Common myeloid progenitor, CD34-positive (primary cell): ENCODE measurements at places on chromosomes 16 and 17.

GRCh38 chr16:28110479-28110878 lies 47.0 kb upstream of the GSG1L start:
- peaks cover 28% of the 10 kb centered on the region for H3K4me1 ChIP-seq
- DNase-seq: peak; percentile 93
- H3K36me3 ChIP-seq: peaks cover 16% of the 10 kb centered on the region
- H3K27me3 ChIP-seq: no peaks in the 10 kb centered on the region

- no peak for DNase-seq
- no peaks in the 10 kb centered on the region for H3K36me3 ChIP-seq
- no peaks in the 10 kb centered on the region for H3K4me1 ChIP-seq
Observed at GRCh38 chr17:74006371-74006770, 197.1 kb upstream of the RPL38 start.

GRCh38 chr17:7323731-7324437 lies 5.3 kb downstream of the NEURL4 start:
- H3K27me3 ChIP-seq: no peaks in the 10 kb centered on the region
- H3K27ac ChIP-seq: no peak overlapping the region
- peak; percentile 31 for DNase-seq

DNA sequence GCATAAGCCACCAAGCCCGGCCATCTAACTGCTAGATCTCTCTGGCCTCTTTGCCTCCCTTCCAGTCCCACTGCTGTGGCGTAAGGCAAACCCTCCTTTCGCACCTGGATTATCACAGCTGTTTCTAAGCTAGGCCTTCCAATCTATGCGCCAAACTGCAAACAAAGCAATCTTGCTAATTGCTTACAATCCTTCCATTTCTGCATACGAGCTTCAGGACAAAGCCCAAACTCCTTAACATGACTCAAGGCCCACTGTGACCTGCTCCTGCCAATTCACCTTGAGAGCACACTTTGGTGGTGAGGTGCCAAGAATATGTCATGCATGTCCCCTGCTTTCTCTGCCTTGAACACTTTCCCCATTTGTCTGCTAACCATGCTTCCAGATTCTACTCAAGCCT lies 6.0 kb upstream of the ARL5C start:
- DNase-seq: no peak
- H3K4me1 ChIP-seq: peaks cover 9% of the 10 kb centered on the region
- no peaks in the 10 kb centered on the region for H3K27me3 ChIP-seq
- no peak overlapping the region for H3K4me3 ChIP-seq
- no peaks in the 10 kb centered on the region for H3K36me3 ChIP-seq

DNA sequence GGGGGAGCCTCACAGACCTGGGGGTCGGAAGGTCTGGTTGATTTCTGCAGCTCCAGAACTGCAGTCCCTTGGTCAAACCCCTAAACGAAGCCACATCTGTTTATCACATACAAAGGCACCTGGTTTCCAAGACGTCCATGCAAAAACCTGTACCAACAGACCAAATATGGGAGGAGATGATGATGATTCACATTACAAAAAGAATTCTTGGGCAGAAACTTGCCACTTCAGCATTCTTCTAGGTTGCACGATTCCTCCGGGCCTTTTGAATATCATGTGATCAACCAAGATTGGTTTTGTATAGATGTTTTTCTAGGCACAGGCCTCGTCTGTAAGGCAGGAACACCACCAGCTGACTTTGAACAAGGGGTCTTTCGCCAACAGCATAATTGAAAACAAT lies 466.3 kb downstream of the SOX9 start:
- no peak overlapping the region for H3K4me3 ChIP-seq
- no peak overlapping the region for H3K27ac ChIP-seq
- no peaks in the 10 kb centered on the region for H3K27me3 ChIP-seq
- DNase-seq: no peak
- peaks cover 23% of the 10 kb centered on the region for H3K4me1 ChIP-seq
- H3K36me3 ChIP-seq: no peaks in the 10 kb centered on the region

DNA sequence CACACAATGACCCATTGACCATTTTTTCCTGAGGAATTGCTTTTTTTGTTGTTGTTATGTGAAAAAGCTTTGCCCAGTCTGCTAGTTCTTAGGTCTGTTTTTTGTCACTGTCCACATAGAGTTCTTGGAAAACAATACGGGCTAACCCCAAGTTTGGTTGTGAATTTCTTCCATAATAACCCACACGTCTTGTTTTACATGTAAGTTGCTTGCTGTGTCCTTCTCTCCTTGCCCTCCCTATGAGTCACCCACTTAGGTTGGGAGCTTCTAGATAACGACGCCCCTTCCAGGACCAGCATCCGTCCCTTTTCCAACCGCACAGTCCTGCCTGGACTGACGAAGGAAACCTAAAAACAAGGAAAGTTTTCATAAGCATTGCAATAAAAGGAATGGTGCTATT lies 175.3 kb upstream of the HS3ST3A1 start:
- H3K27ac ChIP-seq: no peak overlapping the region
- H3K27me3 ChIP-seq: no peaks in the 10 kb centered on the region
- no peak for DNase-seq
- H3K36me3 ChIP-seq: no peaks in the 10 kb centered on the region
- no peaks in the 10 kb centered on the region for H3K4me1 ChIP-seq

- H3K27ac ChIP-seq: no peak overlapping the region
- no peak overlapping the region for H3K4me3 ChIP-seq
- H3K36me3 ChIP-seq: no peaks in the 10 kb centered on the region
Observed at GRCh38 chr16:55091871-55092230, 161.2 kb downstream of the IRX5 start.

DNA sequence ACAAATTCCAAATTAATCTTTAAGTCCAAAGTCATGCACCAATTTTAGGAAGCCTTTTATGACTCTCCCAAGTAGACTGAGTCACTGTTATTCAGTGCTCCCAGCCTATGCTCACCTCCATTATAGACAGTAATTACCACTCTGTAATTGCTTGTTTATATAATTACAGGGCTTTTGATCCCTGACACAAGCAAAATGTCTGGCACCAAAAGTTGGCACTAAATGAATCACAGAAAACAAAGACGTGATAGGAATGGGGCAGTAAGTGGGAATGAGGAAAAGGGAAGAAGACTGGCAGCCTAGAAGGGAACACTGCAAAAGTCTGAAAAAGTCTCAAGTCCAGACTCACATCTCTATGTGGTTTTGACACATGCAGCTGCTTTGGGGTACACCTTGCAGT lies 94.1 kb downstream of the SLC39A11 start:
- no peaks in the 10 kb centered on the region for H3K4me1 ChIP-seq
- H3K4me3 ChIP-seq: no peak overlapping the region
- DNase-seq: no peak
- no peaks in the 10 kb centered on the region for H3K36me3 ChIP-seq
- no peaks in the 10 kb centered on the region for H3K27me3 ChIP-seq
- no peak overlapping the region for H3K27ac ChIP-seq

- no peaks in the 10 kb centered on the region for H3K27me3 ChIP-seq
- H3K4me3 ChIP-seq: no peak overlapping the region
- peaks cover 12% of the 10 kb centered on the region for H3K4me1 ChIP-seq
- H3K27ac ChIP-seq: no peak overlapping the region
- DNase-seq: no peak
- H3K36me3 ChIP-seq: no peaks in the 10 kb centered on the region
Observed at GRCh38 chr17:64123114-64123513, 6.8 kb downstream of the ERN1 start.

DNA sequence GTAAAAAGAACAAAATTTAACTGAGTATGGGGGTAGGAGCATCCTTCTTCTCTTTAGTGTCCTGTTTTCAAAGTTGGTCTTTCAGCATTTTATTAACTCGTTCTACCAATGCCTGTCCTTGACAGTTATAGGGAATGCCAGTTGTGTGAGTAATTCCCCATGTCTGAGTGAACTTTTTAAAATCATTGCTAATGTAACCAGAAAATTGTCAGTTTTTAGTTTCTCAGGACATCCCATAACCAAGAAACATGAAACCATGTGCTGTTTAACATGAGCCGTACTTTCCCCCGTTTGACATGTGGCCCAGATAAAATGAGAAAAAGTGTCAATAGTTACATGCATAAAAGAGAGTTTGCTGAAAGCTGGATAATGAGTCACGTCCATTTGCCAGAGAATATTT lies 71.4 kb upstream of the ARL4D start:
- H3K27me3 ChIP-seq: no peaks in the 10 kb centered on the region
- H3K4me3 ChIP-seq: no peak overlapping the region
- H3K36me3 ChIP-seq: no peaks in the 10 kb centered on the region

GRCh38 chr17:4206962-4207361 lies 56.8 kb downstream of the ANKFY1 start:
- H3K4me1 ChIP-seq: peaks cover 8% of the 10 kb centered on the region
- H3K36me3 ChIP-seq: peaks cover 21% of the 10 kb centered on the region
- peaks cover 14% of the 10 kb centered on the region for H3K27me3 ChIP-seq
- peak; percentile 85 for DNase-seq
- H3K4me3 ChIP-seq: no peak overlapping the region
- H3K27ac ChIP-seq: no peak overlapping the region

DNA sequence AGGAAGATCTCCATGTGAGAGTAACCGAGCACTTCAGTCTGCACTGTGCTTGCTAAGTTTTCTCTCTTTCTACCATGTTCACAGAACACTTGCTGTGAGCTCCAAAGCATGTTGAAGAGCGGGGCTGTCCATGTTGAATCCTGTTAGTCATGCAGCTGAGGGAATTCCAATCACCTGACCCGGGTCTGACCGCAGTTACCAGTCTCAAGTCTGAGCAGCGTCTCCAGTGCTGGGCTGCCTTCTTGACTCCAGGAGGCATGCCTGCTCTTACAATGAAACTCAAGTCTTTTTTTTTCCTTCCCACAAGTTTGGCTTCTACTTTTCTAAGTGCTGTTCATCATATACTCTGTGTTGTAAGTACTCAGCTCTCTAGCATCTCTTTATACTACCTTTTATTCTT lies 44.3 kb downstream of the HOXB1 start:
- H3K4me1 ChIP-seq: peaks cover 11% of the 10 kb centered on the region
- no peak for DNase-seq
- no peak overlapping the region for H3K4me3 ChIP-seq
- no peak overlapping the region for H3K27ac ChIP-seq
